RWPE2 (cell line): ENCODE measurements at places on chromosomes 16 and 17.

DNA sequence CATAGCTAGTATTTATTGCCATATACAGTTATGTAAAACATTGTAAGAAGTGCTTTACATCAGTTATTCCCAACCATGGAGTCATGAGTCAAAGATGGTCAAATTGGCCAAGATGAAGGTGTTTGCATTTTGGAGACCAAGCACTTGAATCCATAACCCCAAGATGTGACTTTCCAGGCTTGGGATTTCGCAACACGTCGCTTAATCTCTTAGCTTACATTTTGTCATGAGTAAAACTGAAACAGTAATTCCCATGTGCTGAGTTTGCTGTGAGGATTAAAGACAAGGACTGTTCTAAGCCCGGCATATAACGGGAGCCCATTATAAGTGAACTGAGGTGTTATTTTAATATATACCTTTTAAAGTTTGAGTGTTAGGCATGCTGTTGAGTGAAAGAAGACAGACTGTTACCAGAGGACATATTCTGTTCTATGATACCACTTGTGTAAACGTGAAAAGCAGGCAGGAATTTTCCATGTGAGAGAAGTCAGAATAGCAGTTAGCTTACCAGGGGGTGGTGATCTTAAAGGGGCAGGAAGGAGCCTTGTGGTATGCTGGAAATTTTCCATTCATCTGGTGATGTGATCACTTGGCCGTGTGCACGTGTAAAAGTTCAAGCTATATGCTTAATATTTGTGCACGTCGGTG, 484.9 kb downstream of the WWOX start:
- no peaks in the 10 kb centered on the region for H3K27me3 ChIP-seq
- H3K36me3 ChIP-seq: no peaks in the 10 kb centered on the region
- H3K4me1 ChIP-seq: no peaks in the 10 kb centered on the region
- no peak overlapping the region for H3K27ac ChIP-seq
- no peak for DNase-seq

DNA sequence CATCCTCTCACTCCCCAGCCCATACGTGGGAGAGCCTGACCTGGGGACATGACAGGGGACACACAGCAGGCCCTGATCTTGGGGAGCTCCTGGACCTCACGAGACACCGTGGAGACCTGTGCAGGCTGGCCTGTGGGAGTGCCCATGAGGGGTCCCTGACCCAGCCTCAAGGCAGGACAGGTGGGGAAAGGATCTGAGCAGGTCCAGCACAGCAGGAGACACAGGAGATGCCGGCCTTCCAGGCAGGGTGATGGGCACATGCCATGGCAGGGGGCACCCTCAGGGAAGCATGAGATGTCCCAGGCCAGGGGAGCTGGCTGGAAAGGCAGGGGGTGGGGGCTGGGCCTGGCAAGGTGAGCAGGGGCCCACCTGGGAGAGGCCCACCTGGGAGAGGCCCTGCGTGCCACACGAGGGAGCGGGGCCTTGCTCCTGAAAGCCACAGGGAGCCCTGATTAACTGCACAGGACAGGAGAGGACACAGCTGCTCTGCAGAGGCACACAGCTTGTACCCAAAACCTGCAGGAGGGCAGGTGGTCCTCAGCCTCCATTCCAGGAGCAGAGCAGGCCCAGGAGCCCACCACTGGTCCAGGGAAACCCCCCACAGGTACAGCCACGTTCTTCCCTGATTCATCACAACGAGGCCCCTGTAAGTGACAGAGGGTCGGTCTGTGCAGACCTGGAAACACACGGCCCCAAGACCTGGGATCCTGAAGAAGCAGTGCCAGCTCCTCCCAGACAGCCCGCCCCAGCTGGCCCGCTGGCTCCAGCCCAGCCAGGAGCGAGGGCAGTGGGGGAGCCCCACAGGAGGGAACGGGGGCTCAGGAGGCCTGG, 26.6 kb upstream of the KRT17 start:
- no peaks in the 10 kb centered on the region for H3K36me3 ChIP-seq
- H3K4me3 ChIP-seq: no peak overlapping the region
- no peak for DNase-seq
- no peaks in the 10 kb centered on the region for H3K27me3 ChIP-seq
- H3K4me1 ChIP-seq: peaks cover 58% of the 10 kb centered on the region

DNA sequence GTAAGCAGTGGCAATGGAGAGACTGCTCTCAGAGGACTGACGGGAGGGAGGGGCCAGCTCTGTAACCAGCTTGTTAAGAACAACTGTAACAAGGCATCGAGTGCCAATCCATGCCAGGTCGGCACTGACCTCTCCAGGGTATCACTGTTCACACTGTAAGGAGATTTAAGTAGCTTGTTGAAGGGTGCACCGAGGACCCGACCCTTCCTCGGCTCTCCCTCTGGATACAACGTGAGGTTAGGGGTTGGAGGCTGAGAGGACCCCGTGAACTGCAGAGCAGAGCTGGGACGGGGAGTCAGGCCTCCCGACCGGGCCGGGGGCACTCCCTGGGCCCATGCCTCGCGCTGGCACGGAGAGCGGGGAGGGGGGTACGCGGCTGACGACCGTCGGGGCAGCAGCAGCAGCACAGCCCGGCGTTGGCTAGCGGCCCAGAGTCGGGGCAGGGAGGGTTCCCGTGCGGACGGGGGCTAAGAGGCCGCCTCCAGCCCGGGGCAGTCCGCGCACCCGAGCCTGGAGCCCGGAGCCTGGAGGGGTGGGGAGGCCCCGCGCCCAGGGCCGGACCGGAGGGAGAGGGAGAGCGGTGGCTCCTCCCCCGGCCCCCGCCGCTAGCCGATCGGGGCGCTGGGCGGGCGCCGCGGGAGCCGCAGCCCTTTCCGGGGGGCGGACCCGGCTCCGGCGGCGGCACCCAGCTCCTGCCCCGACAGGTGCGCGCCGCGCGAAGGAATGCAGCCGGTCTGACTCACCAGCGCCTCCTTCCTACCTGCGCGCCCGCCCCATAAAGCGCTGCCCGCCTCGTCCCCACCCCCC, at the start of gene ITGB4:
ITGB4 (plus strand) TSS at position 804 of the 807 bp plus-strand sequence. CDS start 3,245 bp downstream, outside the sequence.
- peaks cover 15% of the 10 kb centered on the region for H3K4me1 ChIP-seq
- no peaks in the 10 kb centered on the region for H3K27me3 ChIP-seq
- peak within 1 kb of the TSS; percentile 97 for H3K27ac ChIP-seq

- no peaks in the 10 kb centered on the region for H3K4me1 ChIP-seq
- no peak overlapping the region for H3K27ac ChIP-seq
- no peak overlapping the region for H3K4me3 ChIP-seq
- DNase-seq: peak; percentile 75
- no peaks in the 10 kb centered on the region for H3K36me3 ChIP-seq
- H3K27me3 ChIP-seq: peaks cover 3% of the 10 kb centered on the region
These were observed 5.7 kb downstream of the SLC22A31 start for GRCh38 chr16:89194340-89195311.

DNA sequence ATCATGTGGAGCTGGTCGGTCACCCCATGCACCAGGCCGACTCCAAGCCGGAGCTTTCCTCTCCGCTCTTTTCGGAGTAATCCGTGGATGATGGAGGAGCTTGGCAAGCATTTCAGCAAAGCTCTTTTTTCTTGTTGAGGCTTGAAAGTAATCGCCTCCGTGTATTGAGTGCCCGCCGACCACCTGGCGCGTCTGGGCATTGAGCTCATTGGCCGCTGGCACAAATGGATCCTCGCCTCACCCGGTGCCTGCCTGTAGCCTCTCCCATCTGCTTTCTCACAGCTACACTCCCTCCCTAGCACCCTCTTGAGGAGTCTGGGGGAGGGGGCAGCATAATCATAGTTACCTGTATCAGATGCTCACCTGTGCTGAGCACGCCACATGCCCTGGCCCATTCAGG, 148.9 kb downstream of the CMIP start:
- H3K4me3 ChIP-seq: no peak overlapping the region
- H3K4me1 ChIP-seq: peaks cover 3% of the 10 kb centered on the region
- no peaks in the 10 kb centered on the region; the same call in none of the 2 replicates for H3K36me3 ChIP-seq
- no peak for DNase-seq

DNA sequence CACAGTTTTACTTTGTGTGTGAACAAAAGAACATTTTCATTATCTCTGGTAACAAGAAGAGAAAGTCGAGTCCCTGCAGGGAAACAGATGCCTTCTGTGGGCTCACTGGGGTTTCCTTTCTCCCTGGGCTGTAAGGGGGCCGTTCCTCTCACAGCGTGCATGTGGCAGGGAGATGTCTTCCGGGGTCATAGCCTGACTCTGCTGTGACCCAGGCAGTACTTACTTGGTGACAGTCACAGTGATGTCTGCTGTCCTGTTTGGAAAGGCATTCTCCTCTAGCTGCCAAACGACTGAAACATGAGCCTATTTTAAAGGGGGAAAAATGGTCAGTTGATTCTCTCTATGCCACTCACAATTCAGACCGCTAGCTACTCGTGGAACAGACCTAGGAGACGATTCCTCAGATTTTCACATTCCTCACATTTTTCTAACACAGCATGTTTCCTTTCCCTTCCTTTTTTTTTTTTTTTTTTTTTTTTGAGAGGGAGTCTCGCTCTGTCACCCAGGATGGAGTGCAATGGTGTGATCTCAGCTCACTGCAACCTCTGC, 7.3 kb downstream of the HASPIN start:
- H3K4me1 ChIP-seq: no peaks in the 10 kb centered on the region
- no peak for DNase-seq
- no peak overlapping the region for H3K27ac ChIP-seq
- peaks cover 17% of the 10 kb centered on the region for H3K36me3 ChIP-seq
- H3K27me3 ChIP-seq: no peaks in the 10 kb centered on the region
- H3K4me3 ChIP-seq: no peak overlapping the region

GRCh38 chr17:74754832-74755231, 6.4 kb downstream of the NHERF1 start:
- DNase-seq: no peak
- H3K4me3 ChIP-seq: no peak overlapping the region
- no peaks in the 10 kb centered on the region for H3K27me3 ChIP-seq
- H3K36me3 ChIP-seq: peaks cover 10% of the 10 kb centered on the region
- H3K4me1 ChIP-seq: peaks cover 31% of the 10 kb centered on the region

GRCh38 chr17:52147431-52147830, 11.1 kb downstream of the CA10 start:
- H3K27me3 ChIP-seq: no peaks in the 10 kb centered on the region
- no peak for DNase-seq
- no peaks in the 10 kb centered on the region for H3K36me3 ChIP-seq
- H3K4me1 ChIP-seq: peaks cover 61% of the 10 kb centered on the region

DNA sequence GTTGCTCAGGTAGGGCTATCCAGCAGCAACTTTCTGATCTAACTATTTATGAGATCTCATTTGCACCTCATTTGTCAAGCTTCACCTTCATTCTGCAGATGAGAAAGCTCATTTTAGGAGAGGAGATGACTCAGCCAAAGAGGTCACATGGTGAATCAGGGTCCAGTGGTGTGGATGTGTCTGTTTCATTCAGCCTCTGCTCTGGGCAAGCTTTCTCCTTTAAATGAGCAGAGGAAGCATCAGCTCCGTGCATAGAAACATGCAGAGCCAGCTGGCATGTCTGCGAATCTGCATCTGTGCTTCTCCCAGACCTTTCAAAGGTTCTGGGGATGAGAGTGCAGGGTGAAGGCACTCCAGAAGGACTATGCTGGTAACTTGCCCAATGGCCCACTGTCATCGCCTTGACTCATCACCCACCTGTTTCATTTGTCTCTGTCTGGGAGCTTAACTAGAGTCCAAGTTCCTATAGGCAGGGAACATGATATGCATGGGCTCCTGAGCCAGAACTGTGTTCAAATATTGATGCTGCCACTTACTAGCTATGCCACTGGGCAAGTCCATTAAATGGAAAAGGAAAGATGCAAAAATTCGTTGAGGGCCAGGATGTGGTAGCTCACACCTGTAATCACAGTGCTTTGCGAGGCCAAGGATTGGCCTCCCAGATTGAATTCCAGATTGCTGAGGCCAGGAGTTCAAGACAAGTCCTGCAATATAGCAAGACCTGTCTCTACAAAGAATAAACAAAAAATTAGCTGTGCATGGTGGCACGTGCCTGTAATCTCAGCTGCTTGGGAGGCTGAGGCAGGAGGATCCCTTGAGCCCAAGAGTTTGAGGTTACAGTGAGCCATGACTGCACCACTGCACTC, 67.1 kb upstream of the NLK start:
- no peak for DNase-seq
- no peaks in the 10 kb centered on the region for H3K27me3 ChIP-seq
- H3K27ac ChIP-seq: peak overlapping the region; percentile 50
- no peak overlapping the region for H3K4me3 ChIP-seq

DNA sequence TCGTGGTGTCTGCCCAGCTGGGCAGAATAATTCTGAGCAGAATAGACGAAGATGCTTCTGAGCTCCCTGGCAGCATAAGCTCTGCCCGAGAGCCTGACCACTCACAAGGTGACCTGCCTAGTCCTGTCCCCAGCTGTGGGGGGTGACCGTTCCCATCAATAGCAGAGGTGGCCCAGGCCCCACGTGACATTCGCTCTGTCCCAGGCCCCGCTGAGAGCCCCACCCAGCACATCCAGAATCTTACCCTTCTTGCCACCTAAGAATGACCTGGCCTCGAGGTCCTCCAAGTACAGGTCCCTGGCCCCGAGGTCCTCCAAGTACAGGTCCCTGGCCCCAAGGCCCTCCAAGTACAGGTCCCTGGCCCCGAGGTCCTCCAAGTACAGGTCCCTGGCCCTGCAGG, 695 bp upstream of the TMEM204 start:
- no peaks in the 10 kb centered on the region for H3K27me3 ChIP-seq
- no peaks in the 10 kb centered on the region for H3K36me3 ChIP-seq
- no peak overlapping the region for H3K4me3 ChIP-seq
- DNase-seq: no peak
- peaks cover 6% of the 10 kb centered on the region for H3K4me1 ChIP-seq
- H3K27ac ChIP-seq: no peak overlapping the region

DNA sequence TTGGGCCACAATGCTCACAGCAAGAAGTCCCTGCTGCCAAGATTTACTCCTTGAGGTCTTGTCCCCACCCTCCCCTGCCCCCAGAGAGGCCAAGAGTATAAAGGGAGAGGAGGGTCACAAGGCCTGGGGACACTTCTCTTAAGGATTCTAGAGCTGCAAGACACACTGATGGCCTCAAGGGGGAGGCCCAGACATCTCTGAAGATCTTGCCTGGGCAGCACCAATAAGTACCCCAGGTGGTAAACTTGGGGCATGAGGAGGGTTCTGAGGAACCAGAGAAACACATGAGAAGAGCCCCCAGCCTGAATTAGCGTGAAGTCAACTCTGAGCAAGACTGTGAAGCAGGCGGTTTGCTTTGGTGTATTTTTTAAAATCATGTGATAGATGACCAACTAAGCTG, 26.8 kb upstream of the MTMR4 start:
- no peak overlapping the region for H3K27ac ChIP-seq
- DNase-seq: no peak
- H3K36me3 ChIP-seq: no peaks in the 10 kb centered on the region
- H3K4me3 ChIP-seq: no peak overlapping the region

DNA sequence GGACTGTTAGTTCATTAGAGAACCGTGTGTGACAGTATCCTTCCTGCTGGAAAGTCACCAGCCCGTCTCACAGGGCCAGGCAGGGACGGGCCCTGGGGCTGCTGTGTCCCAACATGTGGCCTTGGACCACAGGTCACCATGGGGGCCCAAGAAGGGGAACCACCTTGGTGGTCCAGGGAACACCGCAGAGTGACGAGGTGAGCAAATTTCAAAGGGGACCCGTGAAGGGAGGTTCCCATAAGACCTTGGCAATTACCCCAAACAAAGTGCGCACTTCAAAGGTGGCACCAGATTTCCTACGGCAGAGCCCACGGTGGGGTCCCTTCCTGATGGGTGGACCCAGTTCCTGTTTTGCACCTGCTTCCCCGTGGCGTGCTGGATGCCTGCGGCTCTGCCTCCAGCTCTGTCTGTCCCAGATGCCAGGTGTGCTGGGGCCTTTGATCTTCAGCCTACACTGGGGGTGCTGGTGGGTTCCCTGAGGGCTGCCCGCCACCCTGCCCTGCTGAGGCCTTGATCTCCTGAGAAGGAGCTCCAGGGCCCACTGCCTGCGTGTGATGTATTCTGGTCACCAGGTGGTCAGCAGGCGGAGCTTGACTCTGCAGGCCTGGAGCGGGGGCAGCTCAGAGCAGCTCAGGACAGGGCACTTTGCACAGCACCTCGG, 27.0 kb downstream of the SLC7A5 start:
- H3K36me3 ChIP-seq: peaks cover 98% of the 10 kb centered on the region
- peaks cover 30% of the 10 kb centered on the region for H3K4me1 ChIP-seq
- H3K27ac ChIP-seq: peak overlapping the region; percentile 65
- no peak overlapping the region for H3K4me3 ChIP-seq
- DNase-seq: no peak
